HEK293T (cell line): ENCODE measurements at places on chromosomes 1 and 21.
A peak's percentile ranks its signal among the peaks of the same experiment; 100 is the strongest.

DNA sequence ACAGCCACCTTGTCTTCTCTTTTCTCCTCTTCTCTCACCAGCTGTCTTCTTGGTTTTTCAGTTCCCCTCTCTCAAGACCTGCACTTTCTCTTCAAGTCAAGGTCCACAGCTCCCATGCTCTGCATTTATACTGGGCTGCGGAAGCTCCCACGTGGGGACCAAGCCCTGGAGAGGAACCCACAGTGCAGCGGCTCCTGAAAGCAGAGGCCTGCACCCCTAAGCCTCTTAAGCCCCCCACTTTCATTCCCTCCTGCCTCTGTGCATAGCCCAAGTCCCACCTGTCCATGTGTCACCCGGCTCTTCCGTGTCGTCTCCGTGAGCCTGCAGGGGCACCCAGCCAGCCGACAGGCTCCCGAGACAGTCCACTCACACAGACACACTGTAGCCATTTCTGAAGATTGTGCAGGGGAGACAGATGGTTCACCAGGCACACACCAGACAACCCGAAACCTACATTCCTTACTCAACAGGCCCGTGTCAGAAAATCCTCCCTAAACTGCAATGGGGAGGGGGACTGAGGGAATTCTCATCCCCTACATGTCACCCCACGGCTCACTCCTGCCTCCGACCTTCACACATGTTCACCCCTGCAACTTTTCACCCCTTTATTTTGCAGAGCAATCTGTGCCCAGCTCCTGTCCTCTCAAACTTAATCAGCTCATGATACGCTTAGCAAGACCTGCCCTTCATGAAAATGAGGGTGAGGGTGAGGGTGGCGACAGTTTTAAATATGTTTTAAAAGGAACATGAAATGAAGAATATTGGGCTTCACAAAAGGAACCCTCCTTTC lies 6.3 kb downstream of the MX2 start:
- DNase-seq, result no peak

DNA sequence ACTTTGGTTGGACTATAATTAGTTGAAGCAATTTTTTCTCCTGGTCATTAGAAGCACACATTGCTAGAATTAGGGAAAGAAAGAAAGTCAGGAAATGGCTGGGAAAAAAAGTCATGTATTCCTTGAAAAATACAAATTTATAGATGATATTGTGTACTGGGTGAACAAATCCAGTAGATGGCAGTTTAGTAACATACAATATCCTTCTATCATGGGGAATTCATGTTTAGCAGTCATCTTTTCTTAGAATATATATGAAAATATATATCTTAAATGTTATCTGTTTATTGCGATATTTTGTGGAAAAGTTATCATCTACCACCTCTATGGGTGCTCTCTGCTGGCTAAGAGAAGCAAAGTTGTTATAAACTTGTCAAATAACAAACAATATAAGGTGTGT lies 13.1 kb upstream of the ZRANB2 start:
- peak; percentile 25 for DNase-seq

GRCh38 chr21:34812504-34813265 lies 143.9 kb downstream of the CLIC6 start:
- DNase-seq, result peak; percentile 31

- no peak for DNase-seq
These were observed 211.5 kb downstream of the LHX8 start for GRCh38 chr1:75345538-75346292.

- DNase-seq, result no peak
These were observed 8.8 kb downstream of the MAGI3 start for GRCh38 chr1:113399062-113399583.

DNA sequence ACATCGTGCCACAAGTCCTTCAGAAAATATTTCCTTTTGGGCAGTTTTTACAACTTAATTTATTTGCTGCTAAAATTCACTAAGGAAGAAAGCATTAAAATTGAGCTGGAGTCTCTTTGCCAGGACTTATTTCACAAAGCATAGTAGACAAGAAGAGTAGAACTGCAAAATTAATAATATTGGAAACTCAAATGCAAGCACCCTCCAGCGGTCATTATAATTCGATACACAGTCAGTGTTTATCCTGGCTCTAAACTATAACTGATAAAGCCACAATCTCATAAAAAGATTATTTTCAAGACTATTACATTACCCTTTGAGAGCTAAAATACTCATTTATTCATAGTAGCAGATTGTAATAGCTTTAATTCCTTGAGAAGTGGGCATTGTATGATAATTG lies 655.4 kb downstream of the RWDD3 start:
- no peak for DNase-seq

GRCh38 chr1:54105080-54105479 lies 47.7 kb downstream of the CDCP2 start:
- no peak for DNase-seq

DNA sequence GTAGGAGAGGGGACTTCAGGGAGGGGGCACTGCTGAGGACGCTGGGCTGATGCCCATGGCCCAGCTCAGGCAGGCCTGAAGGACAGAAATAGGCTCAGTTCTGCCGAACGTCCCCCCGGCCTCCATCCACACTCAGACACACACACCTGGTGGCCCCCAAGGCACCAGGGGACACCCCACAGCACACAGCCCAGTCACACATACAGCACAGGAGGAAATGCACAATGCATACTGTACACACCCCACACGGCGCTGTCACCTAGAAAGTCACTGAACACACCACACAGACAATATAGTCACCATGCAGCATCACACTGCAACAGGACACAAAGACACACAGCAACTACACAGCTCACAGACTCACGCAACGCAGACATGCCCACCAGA lies 562 bp downstream of the SYTL1 start:
- DNase-seq, result no peak

GRCh38 chr1:209882942-209883340 lies 55.1 kb upstream of the SYT14 start:
- no peak for DNase-seq

GRCh38 chr1:33099290-33100118 lies 18.6 kb downstream of the AZIN2 start:
- no peak for DNase-seq

DNA sequence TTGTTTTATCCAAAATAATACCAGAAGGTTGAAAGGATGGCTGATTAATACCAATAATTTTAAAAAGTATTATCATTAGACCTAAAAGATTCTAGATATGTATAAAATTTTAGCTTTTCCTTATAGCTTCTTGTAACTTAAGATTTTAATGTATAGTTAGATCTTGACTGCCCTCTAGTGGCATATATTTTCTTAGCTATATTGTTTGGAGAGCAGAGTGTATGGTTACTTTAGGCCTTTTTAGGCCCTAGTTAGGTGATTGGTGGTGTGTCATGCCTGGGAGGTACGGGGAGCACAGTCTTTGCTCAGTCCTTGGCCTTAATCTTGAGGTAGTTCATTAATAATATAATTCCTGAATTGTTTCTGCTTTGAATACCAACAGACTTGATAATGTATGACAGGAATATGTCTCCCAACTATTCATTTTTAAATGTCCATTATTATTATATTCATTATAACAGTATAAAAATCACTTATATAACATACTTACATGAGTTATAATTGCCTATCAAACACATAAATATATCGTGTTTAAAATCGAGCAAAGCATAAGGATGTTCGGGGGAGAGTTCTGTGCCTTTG lies 328.4 kb downstream of the ZP4 start:
- DNase-seq, result peak; percentile 58

GRCh38 chr1:179230251-179230650 lies 774 bp upstream of the ABL2 start:
- DNase-seq, result no peak

GRCh38 chr1:231192620-231193163 lies 30.8 kb downstream of the TRIM67 start:
- no peak for DNase-seq
